Stimulated activated memory B cell treated with anti-CD40 and anti-IgM and Interleukin-4, amounts not matched to agents 10 μg/mL and 1 μg/mL and 100 μg/mL, for 72 hours (primary cell): ENCODE measurements at places on chromosomes 13 and 19.

GRCh38 chr13:36362914-36363313, 16.7 kb upstream of the SPART start:
- no peak for ATAC-seq

DNA sequence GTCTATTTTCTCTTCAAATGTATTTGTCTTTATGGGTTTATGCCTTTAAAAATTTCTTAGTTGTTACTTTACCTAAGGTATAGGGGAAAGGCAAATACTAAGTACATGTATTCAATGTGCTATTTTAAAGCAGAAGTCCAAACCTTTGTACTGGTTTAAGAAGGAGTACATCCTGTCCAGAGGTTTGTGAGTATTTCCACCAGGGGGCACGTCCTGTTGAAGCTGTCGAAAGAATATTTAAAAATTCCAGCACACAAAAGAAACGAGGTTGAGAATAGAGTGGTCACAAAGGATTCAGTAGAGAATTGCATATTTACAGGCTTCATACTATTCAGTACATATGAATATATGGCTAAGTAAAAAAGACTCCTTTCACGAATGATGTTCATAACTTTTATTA, 59.8 kb downstream of the URI1 start:
- no peak for ATAC-seq

GRCh38 chr13:46759846-46760245, 37.1 kb downstream of the ESD start:
- no peak for ATAC-seq

DNA sequence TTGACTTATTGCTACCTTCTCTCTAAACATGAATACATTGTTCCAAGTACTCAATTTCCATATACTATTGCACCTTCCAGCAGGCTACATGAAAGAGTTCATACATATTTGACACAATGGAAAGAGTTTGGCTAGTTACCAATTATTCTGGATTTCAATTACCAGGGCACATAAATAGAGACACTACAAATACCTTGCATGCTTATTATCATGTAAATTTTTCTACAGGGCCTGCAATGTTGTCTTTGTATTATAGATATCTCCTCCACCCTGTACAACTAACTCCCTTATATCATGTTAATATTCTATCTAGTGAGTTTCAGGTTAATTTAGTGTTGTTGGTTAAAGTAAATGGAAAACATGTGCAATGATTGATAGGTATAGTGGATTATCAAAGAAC, 540.7 kb upstream of the SLITRK5 start:
- no peak for ATAC-seq

DNA sequence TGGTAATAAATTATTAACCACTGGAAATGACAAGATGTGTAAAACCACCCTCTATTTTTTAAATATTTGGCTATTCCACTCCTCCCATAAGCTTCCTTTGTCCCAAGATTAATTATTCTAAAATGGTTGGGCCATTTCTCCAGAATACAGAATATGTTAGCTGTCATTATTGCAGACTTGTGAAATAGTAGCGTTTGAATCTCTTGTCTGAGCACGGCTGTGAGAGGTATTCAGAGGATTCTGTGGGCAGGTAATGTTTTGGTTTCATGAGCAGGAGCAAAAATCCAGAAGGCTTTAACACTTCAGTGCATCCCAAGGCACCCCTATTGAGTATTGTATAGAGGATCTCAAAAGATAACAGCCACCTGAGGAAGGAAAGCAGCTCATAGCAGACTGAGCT, 256.0 kb downstream of the UQCRFS1 start:
- no peak for ATAC-seq

- no peak for ATAC-seq
Observed at GRCh38 chr19:9070066-9070465, 16.8 kb upstream of the OR1M1 start.

GRCh38 chr19:47132194-47132852, 1.7 kb downstream of the SAE1 start:
- ATAC-seq = no peak
